Left lung (tissue), 14 donors: ENCODE measurements at places on chromosomes 5 and 9. TPM values are rescaled to one million over a fixed set of nuclear protein-coding genes. Genes with fewer than 3 reads are reported as not detected.

DNA sequence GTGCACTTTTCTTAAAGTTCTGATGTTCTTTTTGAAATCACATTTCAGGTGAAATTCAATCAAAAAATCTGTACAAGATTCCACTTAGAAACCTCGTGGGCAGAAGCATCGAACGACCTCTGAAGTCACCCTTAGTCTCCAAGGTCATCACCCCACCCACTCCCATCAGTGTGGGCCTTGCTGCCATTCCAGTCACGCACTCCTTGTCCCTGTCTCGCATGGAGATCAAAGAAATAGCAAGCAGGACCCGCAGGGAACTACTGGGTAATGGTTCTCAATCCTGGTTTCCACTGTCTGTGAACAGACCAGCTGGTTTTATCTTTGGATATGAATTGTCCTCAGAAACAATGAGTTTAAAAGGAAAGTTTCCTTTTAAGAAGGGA lies 8.1 kb upstream of the SLC2A8 start:
- no peak for DNase-seq

LRRTM2 gene
- polyA plus RNA-seq, result 2.9 TPM

GRCh38 chr5:58115811-58116210 lies 344.1 kb downstream of the PLK2 start:
- DNase-seq, result no peak

GRCh38 chr9:18428661-18429060 lies 45.3 kb upstream of the ADAMTSL1 start:
- DNase-seq, result no peak

DNA sequence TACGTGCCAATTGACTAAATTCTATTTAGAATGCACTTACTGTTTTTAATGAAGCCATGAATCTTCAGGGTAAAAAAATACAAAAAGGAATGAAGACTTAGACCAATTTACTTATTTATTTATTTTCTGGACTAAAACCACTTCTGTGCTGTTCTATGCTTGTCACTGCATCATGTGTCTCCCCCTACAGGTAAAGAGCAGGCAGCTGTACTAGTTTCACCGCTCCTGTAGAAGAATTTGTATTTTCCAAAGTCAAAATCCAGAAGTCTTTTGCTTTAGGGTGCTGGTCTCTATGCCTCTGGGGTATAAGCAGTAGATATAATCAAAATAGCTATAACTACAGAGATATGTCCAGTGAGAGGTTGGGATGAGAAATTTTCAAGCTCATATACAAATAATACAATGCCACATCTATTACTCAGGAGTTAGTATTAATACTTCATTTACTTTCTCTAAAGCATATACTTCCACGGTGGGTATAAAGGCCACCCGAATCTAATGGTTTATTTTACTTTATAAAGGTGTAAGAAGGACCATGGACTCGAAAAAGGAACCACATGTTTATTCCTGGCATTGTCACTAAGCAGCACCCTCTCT lies 591.5 kb downstream of the RAB3C start:
- DNase-seq, result no peak
